ENCODE measurements at places on chromosomes 3 and 15.

DNA sequence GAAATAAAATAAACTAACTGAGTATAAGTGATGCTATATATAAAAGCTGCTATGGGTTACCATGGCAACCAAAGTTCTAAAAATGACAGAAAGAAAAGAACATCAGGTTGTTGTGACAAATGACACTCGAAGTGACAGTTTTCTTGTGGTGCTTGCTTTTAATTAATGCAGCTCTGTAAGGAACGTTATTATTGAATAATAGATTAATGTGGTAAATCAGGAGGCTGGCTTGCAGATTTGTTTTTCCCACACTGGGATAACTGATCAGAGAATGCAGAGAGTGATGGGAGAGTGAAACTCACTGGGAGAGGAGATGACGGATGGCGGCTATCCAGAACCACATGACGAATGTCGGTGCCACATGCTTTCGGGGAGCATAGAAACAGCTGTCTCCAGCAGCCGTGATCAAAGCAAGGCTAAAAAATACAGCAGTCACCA lies 207.0 kb upstream of the ATP10A start:
- DNase-seq: no peak

- DNase-seq: no peak
Observed at GRCh38 chr3:39263576-39263975, 16.3 kb downstream of the CX3CR1 start.

GRCh38 chr15:56732135-56732885 lies 999 bp downstream of the ZNF280D start:
- no peak for DNase-seq

- no peak for DNase-seq
Observed at GRCh38 chr3:34202975-34203374, 404.5 kb downstream of the PDCD6IP start.

DNA sequence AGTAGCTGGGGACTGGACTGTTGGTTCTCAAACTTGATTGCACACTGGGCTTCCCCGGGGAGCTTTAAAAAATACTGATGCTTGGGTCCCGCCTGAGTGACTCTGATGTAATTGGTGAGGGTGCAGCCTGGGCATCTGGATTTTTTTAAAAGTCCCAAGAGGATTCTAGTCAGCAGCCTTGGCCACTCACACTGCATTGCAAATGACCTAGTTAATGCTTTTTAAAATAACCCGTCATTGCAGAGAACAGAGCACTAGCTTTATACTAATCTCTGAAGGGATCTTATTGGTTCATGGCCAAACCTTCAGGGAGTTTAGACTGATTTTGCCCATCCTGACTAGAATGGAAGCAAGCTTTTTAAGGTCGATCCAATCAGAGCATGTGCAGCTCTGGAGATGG lies 310.6 kb upstream of the PROK2 start:
- no peak for DNase-seq

DNA sequence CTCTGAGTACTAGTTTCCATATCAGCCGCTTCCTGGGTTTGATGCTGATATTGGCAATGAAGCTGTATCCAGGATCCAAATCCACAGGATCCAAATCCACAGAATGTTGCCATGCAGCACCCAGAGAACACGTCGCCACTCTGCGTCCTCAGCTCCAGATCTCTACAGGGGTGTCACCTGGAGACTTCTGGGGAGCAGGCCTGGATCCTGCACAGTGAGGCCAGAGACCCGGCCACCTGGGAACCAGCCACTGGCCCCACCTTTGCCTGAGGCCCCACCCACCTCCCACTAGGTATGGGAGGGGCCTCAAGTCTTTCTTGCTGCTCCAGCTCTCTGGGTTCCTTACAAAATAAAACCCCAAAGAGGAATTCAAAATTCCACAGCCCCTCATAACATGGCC lies 123.9 kb downstream of the LRRK1 start:
- no peak for DNase-seq

- no peak for DNase-seq
Observed at GRCh38 chr15:26970712-26971210, at the start of gene GABRG3. Gene GABRG3 (plus strand): TSS chr15:26971181.

GRCh38 chr15:76987896-76988860 lies 6.7 kb upstream of the PSTPIP1 start:
- no peak for DNase-seq

GRCh38 chr3:104586344-104586743 lies 780.4 kb upstream of the ALCAM start:
- no peak for DNase-seq

GRCh38 chr3:117131259-117131658 lies 421.7 kb downstream of the TUSC7 start:
- no peak for DNase-seq

- DNase-seq: no peak
Observed at GRCh38 chr3:122350814-122351418, 25.9 kb downstream of the CSTA start.

DNA sequence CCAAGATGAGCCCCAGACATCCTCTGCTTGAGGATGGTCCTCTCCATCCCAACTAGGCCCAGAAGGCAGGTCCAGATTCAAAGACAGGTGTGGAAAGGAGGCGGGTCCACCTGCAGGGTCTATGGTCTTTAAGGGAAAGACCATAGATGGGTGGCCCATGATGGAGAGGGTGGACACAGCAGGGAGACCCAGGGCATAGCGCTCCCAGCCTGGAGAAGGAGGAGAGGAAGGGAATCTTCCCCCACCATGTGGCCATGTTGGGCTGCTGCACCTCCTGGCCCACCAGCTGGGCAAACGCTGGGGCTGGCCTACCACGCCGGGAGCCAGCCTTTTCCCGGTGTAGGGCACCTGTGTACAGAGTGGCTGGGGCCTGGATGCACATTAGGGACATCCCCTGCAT lies 265.2 kb upstream of the TLE3 start:
- no peak for DNase-seq

- no peak for DNase-seq
Observed at GRCh38 chr3:158642005-158642404, 2.3 kb upstream of the GFM1 start.

DNA sequence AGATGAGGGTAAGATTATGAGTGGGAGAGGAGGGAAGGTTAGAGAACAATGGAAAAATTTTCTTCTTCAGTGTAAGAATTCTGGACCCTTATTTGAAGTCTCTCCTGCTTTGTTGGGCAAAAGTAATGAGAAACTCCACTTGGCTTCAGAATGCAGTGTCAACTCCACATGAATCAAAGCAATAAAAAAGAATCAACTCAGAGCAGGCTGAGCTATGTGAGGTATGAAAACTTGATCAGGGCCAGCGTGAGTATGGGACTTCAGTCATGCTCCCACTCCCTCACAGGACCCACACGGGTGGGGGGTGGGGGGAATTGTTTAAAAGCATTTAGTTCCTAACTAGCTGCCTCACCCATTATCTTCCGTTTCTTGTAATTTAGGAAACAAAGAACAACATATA lies 502.2 kb downstream of the PDCD6IP start:
- no peak for DNase-seq

DNA sequence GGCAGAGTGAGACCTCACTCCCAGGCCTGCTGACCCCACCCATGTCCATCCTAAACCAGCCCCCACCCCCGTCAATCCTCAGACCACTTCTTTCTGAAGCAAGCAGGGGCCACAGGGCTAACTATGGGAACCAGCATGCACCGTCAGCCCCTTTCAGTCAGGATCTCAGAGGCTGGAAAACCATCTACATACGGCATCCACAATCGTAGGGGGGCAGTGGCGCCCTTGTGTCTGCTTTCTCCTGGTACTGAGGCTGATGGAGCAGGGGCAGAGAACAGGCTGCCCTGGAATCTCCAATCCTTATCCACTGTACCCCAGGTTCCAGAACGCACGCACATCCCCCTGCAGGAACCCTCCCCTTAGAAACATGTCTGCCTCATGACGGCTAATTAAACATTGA lies 56.6 kb downstream of the XXYLT1 start:
- no peak for DNase-seq

- no peak for DNase-seq
Observed at GRCh38 chr3:109115451-109115850, 2.5 kb downstream of the MORC1 start.

GRCh38 chr3:72137865-72138861 lies 353.2 kb upstream of the PROK2 start:
- no peak for DNase-seq

DNA sequence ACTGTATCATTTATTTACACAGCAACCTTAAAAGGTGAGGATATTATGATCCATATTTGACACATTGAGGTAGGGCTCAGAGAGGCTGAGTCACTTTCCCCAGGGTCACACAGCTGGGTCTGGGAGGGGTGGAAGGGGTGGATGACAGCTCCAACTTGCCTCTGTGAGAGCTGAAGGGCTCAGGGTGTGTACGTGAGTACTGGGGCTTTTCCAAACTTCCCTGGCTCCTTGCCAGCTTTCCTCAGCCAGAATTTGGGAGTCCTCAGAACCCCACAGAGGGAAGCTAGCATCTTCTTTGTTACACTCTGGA lies 58.3 kb upstream of the SLC6A11 start:
- DNase-seq: no peak

DNA sequence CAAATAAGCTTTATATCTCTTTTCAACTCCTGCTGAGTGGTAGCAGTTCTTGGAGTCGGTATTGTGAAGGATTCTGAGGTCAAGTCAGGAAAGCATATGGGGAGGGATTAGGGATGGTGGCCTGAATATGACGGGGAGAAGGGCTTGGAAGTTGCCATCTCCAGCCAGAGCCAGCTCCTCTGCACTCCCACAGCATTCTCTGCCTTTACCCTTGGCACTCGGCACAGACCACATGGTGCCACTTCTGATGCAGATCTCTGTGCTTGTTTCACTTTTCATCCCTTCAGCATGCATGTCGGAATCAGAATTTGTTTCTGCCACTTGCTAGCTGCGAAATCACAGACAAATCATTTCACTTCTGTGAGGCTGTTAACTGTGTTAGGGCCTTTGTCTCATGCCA lies 52.5 kb downstream of the RAB11A start:
- DNase-seq: no peak

DNA sequence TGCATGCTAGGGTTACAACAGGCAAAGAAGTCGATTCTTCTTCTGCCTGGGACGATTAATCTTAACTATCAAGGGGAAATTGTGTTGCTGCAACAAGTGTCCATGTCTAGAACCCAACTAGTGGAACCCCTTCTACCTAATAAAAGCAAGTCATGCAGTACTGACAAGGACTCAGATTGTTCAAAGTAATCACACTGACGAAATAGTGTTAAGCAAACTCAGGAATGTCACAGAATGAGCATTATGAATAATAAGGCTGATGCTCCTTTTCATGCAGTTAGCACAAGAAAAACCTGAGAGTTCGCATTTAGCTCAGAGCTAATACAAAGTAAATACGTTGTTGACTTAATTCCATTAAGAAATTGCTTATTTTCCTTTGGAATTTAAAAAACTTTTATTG lies 47.5 kb upstream of the TRIM42 start:
- DNase-seq: no peak

DNA sequence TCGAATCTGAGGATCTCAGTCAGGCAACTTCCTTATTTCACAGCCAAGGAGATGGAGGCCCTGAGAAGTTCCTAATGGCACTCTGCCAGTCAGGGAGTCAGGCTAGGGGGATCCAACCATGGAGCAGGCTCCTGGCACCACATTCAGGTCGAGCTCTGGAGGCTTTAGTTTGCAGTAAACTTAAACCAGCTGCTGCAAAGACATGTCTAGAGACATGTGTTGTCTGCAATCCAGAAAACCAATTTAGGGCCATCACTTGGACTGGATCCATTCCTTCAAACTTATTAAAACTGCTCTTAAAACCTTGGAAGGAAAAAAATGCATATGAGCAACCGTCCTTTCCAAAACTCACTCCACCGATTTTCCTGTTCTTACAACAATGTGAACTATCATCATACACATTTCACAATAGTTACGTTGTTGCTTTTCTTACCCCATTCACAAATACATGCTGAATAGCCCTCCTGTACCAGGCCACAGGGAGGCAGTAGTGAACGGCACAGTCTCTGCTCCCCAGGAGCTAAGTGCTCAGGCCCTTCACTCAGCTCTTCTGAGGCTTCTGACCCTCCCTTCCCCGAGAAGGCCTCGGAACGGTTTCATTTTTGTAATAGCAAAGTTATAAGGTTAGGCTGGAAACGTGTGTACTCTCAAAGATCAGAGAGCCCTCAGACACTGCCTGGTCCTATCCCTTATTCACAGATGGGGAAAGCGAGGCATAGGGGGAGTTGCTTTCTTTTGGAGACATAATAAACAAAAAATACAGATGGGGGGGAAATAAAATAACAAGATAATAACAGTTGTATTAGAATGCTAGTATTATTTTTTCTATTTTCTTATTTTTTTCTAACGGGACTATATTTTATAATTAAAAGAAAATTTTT lies 20.1 kb downstream of the RFT1 start:
- peak; percentile 44 for DNase-seq

DNA sequence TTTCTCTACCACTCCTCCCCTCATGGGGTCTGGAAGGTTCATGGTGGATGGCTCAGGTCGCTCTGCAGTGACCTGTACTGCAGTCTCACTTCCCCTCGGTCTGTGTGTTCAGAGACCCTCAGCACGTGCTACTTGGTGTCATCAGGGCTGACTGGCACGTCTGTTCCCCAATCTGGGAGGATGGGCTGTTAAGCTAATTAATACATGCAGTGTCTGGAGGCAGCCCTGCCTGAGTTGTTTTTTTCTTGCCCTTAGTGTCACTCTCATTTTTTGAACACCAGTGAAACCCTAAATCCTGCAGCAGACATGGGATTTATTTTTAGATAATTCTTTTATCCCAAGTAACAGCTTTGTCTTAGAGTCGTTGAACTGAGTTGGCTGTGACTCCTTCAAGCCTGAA lies 64.6 kb downstream of the ARNT2 start:
- no peak for DNase-seq

DNA sequence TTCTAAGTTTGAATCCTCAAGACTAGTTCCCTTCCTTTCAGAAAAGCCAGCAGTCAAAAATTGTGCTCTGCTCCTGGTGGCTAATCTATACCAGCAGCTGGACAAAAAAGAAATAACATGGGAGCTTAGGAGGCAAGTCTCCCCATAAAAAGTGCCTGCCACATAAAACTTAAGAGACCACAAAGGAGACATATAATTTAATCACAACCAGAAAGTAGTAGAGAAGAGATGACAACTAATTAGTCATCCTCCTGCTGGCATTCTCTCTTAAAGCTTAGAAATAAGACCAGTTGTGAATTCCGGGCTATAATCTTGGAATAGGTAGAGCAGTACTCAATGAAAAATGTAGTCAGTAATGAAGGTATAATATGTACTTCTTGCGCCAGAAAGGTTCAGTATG lies 20.2 kb upstream of the IMPG2 start:
- no peak for DNase-seq

DNA sequence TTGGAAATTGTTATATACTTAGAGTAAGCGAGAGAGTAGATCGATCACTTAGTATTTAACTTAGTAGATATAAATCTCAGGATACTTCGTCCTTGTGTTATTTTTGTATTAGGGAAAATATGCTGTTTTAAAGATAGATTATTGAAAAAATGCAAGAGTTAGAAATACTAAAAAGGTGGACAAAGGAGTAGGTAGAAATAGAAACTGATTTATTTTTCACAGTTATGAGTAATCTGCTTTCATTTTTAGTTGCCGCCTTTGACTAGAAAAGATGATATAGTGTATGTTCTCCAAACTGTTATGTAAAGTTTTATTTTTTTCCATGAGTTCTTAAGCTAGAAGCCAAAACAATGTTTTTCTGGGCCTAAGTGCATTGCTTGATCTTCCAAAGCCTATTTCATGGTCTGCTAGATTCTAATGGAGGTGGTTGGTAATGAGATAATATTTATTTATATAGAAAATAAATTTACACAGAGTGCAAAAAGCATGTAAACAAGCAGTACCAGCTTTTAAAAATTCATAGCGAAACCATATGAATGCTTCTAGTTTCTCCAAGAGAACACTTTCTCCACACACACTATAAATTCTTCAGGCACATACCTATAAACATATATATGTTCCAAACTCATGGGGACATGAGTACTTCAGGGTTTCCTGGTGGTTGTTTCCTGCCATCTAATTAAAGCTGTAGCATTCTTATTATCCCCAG lies 61.1 kb downstream of the DIPK2A start:
- DNase-seq: no peak

Data from NT2/D1 (cell line).